Activated T-helper 1 cell treated with anti-CD3 and anti-CD28 coated beads, Interleukin-2, amount 50 U/mL, for 16 hours (primary cell): ENCODE measurements at places on chromosomes 5 and 9.

- DNase-seq: no peak
Measured at GRCh38 chr9:34686231-34686630, 4.8 kb downstream of the CCL19 start.

- DNase-seq: no peak
Measured at GRCh38 chr5:143030349-143030748, 260.2 kb downstream of the ARHGAP26 start.

DNA sequence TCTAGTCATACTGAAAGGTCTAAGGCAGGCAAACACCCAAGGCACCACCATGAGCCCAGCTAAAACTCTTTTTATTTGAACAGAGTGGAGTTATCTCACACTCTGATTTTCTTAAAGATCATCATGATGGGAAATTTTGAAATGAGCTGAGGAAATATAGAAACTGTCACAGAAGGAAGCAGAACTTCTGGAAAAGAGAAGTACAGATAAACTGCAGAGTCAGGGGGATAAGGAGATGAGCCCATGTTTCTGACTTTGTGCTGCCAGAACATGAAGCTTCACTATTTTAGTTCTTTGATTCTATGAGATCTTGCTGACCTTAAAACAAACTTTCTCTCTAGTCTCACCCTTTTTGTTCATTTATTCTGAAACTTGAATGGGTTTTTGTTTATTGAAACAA, 406.5 kb upstream of the EDIL3 start:
- DNase-seq: no peak

DNA sequence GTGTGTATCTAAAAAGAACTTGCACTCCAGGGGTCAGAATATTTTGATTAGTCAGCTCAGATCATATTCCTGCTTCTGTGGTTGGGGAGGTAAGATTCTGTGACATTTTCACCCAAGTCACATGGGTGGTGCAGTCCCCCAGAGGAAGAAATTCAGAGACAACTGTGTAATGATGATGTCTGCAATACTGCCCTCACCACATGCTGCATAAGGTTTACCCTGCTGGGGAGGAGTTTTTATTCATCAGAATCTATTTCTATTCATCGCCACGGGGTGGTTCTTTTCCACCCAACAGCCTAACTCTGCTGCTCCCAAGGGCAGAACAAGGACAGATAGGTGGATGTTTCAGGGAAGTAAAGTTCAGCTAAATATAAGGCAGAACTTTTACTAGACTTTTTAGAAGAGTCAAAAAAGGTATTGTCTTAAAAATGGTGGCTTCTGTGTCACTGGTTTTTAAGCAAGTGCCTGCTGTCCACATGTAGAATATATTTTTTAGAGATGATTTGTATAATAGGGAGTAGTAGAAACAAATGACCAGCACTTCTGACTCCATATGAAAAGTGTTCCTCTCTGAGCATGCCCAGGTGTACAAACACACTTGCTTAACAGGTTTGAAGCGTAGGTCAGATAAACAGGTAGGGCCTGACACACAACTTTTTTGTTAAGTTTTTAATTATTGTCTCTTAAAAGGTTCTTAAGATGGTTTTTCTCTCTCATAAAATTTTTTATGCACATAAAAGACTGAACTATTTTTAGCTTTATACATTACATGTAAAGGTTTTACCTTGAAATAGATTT, 352.7 kb downstream of the LRRC70 start:
- DNase-seq: no peak

DNA sequence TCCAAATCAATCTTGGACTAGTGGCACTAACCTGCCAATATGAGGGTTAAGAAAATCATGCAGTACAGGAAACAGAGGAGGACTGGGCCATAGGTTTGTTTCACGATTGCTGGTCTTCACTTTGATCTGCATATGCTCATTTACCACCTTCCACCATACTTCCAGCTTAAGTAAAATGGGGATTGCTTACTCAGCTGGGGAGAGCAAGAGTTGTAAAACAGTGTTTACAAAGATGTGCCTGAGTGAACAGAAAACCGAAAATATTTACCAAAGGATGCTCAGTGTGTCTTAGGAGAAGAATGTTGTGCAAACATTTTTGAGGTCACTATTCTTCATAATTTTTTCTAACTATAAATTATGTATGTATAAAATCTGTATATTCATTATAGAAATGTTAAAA, 65.1 kb upstream of the DNAH5 start:
- no peak for DNase-seq

GRCh38 chr5:6832994-6833393, 119.8 kb downstream of the TENT4A start:
- DNase-seq: no peak

DNA sequence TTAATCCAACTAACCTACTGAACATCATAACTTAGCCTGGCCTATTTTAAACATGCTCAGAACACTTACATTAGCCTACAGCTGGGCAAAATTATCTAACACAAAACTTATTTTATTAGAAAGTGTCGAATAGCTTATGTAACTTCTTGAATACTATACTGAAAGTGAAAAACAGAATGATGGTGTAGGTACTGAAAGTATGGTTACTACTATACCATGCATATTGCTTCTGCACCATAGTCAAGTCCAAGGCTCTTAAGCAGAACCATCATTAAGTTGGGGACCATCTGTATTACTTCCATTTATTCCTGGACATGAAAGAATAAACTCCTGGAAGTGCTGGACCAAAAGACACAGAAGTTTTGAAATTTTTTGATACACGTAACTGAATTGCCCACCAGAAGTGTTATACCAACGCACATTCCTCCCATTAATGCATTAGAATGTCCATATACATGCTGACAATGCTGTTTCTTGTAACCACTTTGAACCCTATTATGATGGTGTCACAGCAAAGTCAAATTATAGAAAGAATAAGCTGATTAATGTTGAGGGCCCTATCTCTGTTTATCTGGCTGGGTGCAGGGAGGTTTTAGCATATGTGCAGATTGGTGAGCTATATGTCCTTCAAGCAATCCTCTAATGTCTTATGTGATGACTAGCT, 375.7 kb downstream of the ACTL7B start:
- DNase-seq: no peak

DNA sequence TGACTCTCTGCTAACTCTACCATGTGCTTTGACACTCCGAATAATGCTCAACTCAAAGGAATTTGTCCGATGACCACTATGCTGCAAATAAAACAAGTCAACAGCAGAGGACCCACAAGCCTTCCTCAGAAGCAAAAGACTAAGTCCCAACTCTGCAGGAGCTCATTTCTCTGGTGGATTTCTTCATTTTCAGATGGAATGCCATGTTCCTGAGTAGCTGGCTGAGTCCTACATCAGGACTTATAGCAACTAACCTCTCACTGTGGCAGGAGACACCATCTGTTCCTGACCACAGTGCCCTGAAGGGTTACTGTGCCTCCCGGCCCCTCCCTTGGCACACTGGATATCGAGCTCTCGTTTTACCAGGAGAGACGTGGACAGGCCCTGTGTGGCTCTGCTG, 20.8 kb downstream of the LHFPL2 start:
- DNase-seq: no peak

- DNase-seq: no peak
Measured at GRCh38 chr5:135423846-135424168, 23.3 kb downstream of the DCANP1 start.

DNA sequence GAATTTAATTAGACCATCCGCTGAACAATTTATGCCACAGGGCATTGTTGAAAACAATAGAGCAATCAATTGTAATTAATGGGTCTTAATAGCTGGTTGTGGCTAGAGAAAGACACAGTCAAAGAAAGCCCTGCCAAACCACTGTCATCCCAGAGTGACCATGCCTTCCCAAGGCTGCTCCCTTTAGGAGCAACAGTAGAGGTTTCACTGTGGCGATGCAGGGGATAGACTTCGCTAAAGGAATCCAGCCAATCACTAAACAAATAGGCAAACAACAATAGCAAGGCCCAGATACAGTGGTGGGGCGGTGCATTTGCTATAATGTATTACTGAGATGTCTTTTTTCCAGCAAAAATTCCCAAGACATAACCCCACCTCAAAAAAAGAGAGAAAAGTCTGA, 87.8 kb upstream of the SLC27A6 start:
- no peak for DNase-seq

GRCh38 chr5:81761270-81761669, 10.4 kb upstream of the SSBP2 start:
- no peak for DNase-seq

DNA sequence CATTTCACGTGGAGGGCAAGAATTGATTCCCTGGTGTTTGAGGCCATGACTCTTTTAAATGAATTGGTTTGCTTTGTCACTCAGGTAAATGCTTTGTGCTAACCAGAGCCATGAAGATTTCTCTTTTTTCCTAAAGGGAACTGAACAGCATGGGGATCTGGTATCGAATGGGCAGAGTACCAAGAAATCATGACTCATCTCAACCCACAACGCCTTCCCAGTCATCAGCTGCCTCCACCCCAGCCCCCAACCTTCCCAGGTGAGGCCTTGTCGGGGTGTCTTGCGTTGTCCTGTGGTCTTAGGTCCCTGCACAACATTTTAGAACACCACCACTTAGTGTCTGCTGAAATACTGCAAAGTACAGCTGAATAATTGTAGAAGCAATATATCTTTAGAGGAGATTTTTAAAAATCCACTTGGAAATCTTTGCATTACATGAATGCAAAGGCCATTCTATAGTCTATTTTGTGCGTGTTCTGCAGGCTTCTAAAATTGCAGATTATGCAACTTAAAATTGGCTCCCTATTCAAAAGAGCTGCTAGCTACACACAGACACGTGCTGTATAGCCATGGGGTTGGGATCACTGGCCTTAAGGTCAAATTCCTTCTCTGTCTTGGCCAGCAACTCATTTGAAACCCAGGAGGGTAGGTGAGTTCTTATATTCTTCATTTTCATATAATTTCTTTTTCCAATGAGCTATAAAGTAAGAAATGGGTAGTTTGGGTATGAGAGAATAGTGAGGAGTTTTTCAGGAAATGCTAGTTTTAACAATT, 69.0 kb downstream of the MVB12B start:
- no peak for DNase-seq

DNA sequence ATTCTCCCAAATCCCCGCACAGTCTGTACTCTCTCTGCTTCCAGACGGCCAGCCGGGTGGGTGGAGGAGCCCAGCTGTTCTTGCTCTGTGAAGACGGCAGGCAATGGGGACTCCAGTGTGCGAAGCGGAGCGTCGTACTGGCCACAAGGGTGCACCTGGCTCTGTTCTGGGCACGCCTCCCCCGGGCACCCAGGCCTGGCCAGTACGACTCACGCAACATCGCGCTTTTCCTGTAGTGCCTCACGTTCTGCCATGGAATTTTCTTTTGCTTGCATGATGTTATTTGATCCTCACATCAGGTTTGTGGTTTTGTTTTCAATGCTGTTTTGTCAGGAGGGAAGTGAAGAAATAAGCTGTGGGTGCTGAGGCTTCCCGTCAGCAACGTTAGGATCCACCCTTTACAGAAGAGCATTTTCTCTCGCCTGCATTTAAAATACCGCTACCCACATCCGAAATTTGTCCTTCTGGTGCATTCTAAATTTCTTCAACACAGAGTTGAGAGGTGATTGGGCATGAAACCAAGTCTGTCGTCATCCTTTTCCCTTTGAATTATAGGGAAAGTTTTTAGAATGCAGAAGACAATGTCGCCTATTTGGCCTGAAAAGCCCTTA, 311.7 kb downstream of the TRIM36 start:
- DNase-seq: no peak
